Thymus (tissue), 14 donors: ENCODE measurements at places on chromosomes 5 and 9. TPM values are rescaled to one million over a fixed set of nuclear protein-coding genes. Genes with fewer than 3 reads are reported as not detected.

LECT2 gene
- not detected for polyA plus RNA-seq

TAF11L5 gene
- not detected for polyA plus RNA-seq

NXNL2 gene
- polyA plus RNA-seq: 0.34 TPM

NKD2 gene
- polyA plus RNA-seq: 12.4 TPM

GABRA6 gene
- not detected for polyA plus RNA-seq

PCDHGB1 gene
- 0.11 TPM for polyA plus RNA-seq

NEK6 gene
- 8.3 TPM for polyA plus RNA-seq

SPOCK1 gene
- 8.6 TPM for polyA plus RNA-seq

FBP2 gene
- 0.32 TPM for polyA plus RNA-seq

FGFR4 gene
- 1.7 TPM for polyA plus RNA-seq

CDH6 gene
- 0.87 TPM for polyA plus RNA-seq

DNA sequence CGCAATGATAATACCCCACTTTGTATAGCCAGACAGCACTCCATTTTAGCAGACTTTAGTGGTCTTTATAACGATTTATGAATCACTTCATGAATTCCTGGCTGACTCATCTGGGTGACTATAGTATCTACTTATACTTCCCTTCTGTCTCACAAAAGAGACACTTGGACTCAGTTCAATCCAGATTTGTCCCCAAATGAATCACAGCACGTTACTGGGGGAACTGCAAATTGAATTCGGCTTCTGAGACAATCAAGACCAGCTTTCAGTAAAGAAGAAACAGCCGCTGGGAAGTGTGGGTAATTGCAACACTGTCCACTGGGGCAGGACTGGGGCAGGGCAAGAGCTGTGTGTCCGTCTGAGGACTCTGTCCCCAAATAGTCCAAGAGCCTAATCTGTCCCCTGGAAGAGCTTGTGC is 337.3 kb upstream of the RFX3 start:
- DNase-seq: no peak

DNA sequence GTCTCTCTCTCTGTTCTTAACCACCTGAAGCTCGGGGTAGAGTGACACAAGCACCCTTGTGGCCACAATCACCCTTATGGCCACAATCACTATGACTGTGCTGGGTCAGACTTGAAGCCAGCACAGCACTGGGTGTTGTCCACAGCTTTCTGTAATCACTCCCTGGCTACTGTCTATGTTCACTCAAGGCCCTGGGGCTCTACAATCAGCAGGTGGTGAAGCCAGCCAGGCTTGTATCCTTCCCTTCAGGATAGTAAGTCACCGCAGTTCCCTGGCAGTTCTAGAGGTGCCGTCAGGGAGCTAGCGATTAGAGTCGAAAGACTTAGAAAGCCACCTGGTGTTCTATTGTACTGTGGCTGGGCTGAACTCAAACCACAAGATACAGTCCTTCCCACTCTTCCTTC is 44.2 kb downstream of the GDA start:
- DNase-seq: no peak

GRCh38 chr5:132098621-132099020 is 25.0 kb downstream of the CSF2 start:
- no peak for DNase-seq

- DNase-seq: no peak
Observed at GRCh38 chr9:97506787-97507186, 5.3 kb downstream of the TMOD1 start.

DNA sequence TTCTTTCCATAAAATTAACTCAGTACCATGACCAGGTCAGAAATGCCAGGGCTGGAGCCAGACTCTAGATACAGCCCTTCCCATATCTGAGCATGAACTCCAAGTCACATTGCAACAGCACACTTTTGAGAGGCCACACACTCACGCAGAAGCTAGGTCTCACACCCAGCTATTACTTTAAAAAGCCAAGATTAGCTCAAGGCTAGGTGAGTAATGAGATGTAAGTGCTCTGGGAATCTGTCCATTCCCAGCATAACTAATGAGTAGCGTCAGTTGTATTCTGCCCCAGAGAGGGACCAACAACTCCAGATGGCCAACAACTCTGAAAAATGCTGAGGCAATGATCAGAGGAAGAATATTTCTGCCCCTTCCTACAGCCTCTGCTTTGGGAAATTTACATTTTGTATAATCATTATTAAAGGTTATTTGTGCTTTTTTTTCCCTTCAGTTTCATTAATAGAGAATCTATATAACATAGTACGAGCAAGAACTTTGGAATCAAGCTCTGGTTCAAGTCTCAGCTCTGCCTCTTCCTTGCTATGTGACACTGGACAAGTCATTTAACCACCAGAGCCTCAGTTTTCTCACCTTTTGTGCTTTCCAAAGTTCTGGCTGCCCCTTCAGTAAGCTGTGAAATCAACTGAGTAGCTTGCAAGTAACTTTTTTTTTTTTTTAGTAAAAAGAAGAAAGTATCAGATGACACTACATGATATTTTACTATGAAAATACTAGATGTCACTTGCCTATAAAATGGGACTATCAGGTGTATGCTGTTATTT is 118.3 kb downstream of the NR6A1 start:
- DNase-seq: no peak

GRCh38 chr9:16928179-16928945 is 57.9 kb upstream of the BNC2 start:
- no peak for DNase-seq

GRCh38 chr9:95093586-95093985 is 223.9 kb downstream of the FANCC start:
- no peak for DNase-seq

DNA sequence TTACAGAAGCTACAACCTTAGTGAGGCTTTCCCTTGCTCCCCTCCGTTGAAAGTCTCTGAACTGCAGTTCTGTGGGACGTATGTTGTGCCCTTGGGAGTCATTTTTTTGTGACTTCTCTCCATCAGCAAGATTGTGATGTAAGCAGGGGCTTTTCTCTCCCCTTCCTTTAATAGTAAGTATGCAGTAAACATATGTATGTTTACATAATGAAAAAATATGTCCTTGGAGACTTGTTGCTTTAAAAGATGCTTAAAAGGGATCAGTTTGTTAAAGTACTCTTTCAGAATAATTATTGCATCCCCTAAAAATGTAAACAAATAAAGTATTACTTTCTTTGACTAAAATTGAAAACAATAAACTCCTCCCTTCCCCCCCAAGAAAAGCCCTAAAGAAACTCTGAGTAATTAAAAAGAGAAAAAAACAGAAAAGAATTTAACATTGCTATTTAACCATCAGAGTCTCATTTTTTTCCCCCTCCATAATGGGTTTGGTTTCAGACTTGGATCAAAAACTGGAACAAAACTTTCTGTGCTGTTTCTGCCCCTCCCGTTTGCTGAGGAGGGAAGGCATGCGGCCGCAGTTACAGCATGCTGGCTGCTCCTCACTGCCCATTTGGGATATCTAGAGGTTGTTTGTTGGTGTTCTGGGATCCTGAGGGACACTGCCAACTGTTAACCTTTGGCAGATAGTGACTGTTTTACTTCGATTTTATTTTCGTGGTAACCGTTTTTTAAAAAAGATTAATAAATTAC is 40.2 kb downstream of the TRIO start:
- no peak for DNase-seq

DNA sequence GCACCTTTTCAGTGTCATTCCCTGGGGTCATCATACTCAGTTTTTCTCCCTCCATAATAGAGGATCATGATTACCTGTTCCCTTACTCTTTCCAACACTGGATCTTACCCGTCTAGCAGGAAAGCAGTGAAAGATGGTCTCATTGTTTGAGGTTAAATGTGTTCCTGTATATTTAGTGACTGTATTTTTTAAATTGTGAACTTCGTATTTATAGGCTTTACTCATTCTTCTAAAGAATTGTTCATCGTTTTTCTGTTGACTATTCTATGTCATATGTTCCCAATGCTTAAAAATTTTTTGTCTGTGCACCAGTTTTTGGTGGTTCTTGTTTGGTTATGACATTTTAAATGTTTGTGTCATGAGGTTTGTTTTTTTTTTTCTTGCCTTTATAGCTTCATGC is 204.8 kb upstream of the OTULINL start:
- DNase-seq: no peak

- no peak for DNase-seq
Observed at GRCh38 chr5:7039074-7039473, 325.8 kb downstream of the TENT4A start.

GRCh38 chr5:58446024-58446423 is 13.9 kb downstream of the PLK2 start:
- DNase-seq: no peak

DNA sequence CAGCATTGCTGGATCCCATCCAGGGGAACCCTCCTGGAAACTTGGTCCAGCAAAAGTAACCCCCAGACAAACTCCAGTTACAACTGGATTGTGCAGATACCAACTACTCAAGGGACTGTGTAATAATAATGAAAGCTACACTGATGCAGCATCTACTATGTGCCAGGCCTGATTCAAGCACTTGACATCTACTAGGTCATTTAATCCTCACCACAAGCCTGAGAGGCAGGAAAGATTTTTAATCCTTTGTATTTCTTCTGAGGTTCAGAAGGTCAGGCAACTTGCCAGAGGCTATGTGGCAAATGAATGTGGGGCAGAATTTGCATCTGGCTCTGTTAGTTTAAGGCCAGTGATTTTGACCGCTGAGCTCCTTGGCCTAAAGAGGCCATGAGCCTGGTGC is 29.5 kb upstream of the FOXI1 start:
- no peak for DNase-seq

- no peak for DNase-seq
Observed at GRCh38 chr5:10789021-10789420, 28.0 kb upstream of the DAP start.

DNA sequence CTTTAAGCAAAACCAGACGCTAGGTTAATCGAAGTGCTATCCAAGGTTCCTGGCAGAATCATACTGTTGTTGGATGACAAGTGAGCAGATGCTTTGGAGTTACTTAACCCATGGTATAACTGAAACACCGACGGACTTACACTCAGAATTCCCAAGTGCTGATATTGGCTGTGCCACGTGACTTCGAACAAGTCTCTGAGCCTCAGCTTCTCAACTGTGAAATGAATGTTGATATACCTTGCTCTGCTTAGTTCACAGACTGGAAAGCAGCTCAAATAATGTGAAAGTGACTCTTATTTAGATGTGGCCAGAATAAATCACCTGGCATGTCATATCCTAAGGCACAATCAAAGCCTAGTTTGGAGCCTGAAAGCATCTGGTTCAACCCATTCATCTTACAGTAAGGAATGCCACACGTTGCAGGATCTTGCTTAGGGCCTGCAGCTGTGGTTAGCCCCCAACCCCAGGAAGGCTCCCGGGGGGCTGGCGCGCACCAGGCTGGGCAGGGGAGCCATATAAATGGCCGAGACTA is 759 bp downstream of the GEMIN5 start:
- no peak for DNase-seq

DNA sequence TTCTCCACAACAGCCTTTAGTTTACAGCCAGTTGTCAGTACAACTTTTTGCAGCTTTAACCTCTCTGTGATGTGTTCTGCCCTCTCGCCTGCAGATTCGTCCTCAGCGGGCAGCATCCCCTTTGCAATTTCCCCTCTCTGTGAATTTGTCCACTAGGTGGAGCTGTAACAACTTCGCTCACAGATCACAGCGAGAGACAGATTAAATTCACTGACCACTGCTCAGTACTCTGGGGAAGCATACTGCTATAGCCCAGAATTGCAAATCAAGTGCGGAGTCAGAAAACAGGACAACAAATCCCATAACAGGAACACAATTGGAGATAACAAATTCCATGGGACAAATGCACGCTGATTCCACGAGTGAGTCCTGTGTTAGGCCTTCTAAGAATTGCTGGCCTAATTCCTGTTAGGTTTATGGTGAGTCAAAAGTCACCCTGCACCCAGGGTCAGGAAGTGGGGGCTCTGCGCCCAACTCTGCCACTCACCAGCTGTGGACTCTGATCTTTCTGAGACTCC is 2124.9 kb downstream of the MAT2B start:
- peak; percentile 13 for DNase-seq

DNA sequence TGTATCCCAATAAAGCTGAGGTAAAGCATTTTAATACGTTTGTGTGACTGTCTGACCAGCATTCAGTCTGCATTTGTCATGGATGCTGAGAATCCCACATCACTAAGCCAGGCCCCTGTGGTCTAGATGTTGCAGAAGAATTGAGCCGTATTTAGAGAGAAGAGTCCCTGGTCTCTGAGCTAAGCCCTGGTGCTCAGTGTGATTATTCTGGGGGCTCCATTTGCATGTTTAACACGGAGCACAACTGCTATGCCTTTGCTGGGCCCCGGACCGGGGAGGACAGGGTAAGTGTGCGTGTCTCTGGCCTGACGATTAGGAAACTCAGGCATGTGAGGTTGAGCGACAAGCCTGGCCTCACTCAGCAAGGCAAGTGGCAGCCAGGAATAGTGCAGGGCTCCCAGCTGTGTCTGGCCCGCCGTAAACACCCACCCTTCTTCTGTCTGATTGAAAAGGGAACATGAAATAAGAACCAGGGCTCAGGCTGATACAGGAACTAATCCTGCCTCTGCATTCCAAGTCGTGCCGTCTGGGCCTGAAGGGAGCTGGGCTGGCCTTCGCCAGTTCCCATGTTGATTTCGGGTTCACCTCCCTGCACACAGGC is 22.3 kb downstream of the FAM78A start:
- no peak for DNase-seq

DNA sequence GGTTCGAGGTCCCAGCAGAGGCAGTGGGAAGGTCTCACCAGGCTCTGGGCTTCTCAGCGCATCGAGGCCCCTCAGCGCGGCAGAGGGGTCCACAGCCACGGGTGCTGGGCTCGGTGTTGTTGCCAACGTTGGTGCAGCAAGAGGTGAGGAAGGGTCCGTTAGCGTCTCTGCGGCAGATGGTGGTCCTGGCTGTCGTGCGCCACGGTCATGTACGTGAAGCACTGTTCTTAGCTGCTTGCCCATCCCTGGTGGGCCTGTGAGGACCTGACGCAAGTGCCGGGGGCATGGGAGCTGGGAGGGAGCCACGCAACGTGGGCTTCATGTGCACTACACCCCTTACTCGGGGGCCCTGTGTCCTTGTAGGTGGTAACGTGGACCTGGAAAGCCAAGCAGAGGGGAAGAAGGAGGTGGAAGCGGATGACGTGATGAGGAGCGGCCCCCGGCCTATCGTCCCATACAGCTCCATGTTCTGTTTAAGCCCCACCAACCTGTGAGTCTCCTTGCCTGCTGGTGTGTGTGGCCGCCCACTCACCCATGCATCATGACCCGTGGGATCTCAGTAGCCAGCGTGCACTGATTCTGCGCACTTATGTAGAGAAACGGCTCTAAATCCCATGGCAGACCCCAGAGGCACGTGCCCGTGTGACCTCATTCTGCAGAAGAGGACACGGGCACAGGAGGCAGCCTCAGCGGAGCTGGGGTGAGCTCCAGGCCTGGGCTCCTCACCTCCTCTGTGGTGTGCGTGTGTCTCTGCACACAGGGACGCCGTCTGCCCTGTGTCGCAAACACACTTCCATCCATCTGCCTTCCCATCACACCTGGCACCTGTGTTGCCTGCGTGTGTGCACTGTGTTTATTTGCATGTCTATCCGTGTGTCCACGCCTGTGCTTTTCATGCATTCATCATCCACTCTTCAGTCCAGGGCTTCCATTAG is 166.1 kb downstream of the CACNA1B start:
- DNase-seq: no peak

- DNase-seq: no peak
Observed at GRCh38 chr9:120767451-120767850, 25.8 kb downstream of the FBXW2 start.

- DNase-seq: no peak
Observed at GRCh38 chr9:87799503-87799902, 73.6 kb downstream of the CTSL start.

- DNase-seq: peak; percentile 13
Observed at GRCh38 chr9:6024035-6024554, 8.7 kb upstream of the RANBP6 start.

GRCh38 chr5:138354926-138355378 is 2.5 kb downstream of the KDM3B start:
- DNase-seq: no peak

GRCh38 chr9:81759680-81760215 is 70.4 kb upstream of the TLE1 start:
- no peak for DNase-seq
